Activated naive CD8-positive, alpha-beta T cell treated with anti-CD3 and anti-CD28 coated beads, Interleukin-2, amount 50 U/mL, for 24 hours (primary cell): ENCODE measurements at places on chromosomes 13 and 19.
A peak's percentile ranks its signal among the peaks of the same experiment; 100 is the strongest.

DNA sequence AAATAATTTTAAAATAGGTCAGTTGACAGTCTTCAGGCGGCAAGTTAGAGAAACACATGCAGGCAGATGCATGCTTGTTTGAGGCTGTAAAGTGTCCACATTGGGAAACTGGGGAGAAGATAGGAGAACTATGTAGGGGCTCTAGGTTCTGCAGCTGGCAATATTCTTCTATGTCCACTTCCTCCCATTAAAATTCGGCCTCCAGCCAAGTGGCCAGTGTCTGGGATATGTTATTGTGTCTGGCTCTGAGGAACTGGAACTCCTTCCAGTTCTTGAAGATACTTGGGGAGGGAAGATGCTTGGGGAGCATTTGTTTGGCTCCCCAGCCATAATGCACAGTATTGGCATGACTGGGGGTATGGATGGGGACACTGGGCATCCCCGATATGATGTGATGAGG, 20.9 kb upstream of the KLF2 start:
- no peak for DNase-seq

GRCh38 chr13:60078226-60078625, 85.5 kb downstream of the DIAPH3 start:
- DNase-seq, result no peak

- peak; percentile 85 for DNase-seq
Measured at GRCh38 chr19:10105509-10106099, 558 bp upstream of the PPAN start.

DNA sequence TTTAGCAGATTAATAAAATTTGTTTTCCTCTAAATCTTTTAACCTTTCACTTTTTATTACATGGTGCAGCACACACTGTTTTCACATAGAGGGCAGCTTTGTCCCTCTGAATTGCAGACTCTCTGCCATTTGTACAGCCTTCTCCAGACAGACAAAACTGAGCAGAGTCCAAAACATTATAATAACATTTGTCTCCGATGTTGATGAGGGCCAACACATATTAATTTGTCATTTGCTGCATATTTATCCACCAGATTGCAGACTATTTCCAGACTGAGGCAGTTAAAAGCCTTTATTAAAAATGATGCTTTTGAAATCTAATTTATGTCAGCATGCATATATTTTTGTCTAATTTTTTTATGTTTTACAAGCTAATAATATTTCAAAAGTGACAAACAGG, 1251.9 kb upstream of the SLC10A2 start:
- no peak for DNase-seq

GRCh38 chr13:60492187-60492586, 95.2 kb downstream of the TDRD3 start:
- no peak for DNase-seq

DNA sequence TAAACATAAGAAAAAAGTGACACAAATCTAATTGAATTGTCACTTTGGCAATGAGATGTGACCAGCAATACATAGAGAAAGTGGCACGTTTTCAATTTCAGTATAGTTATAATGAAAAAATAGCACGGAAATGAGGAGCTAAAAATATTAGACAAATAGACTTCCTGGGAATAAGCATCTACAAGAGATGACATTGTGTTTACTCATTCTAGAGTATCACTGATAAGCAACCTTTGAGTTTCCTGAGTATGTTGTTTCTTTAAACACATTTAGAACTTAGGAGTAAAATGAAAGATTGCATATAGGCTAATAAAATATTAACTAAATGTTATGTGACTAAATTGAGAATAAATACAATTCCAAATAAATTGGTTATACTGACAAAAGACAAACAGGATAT, 207.1 kb upstream of the SLITRK6 start:
- DNase-seq, result no peak

- DNase-seq, result peak; percentile 5
Measured at GRCh38 chr13:62512194-62513141, 1096.8 kb upstream of the PCDH20 start.

DNA sequence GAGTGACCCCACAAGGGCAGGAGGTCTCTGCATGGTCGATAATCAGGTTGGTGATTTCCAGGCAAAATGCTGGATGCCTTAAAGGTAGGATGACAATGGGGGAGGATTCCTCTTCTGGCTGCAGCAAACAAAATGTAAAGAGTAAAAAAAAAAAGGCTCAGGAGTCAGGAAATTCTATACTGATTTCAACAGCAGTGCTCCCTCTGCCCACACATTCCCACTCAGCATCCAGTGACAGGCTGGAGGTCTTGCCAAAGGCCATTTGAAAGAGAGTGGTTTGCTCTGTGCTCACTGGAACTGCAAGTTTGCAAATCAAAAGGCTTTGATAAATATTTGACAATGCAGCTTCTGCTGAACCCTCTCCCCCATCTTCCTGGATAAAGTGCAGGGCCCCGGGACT, 135.4 kb downstream of the TNFRSF19 start:
- no peak for DNase-seq

DNA sequence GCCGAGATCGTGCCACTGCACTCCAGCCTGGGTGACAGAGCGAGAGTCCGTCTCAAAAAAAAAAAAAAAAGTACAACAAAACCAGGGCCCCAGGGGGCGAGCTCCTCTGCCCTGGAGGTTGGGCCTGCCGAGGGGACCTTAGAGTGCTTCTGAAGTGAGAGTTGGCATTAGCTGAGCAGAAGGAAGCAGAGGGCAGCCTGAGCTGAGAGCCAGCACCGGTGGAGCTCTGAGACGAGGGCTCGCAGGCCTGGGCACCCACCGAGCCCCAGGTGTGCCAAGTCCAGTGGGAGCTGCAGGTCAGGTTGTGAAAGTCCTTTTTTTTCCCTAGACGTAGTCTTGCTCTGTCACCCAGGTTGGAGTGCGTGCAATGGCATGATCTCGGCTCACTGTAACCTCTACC, 46.0 kb downstream of the KDM4B start:
- DNase-seq, result no peak

GRCh38 chr19:18435178-18435841, 2.6 kb downstream of the ISYNA1 start:
- no peak for DNase-seq

DNA sequence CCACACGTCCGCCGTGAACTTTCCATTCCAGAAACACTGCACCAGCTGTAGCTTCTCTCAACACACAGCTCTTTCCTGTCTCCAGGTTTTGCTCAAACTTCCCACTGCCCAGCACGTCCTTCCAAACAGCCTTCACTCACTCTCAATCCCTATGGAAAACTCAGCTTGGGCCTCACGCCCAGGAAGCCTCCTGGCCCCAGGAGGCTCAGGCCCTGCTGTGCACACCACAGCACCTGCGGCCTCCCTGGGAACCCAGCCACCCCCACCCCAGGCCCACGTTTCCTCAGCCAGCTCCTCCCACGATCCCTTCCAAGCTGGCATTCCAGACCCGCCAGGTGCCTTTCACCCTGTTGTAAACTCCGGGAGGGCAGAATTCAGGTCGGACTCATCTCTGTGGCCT, 35.2 kb downstream of the C13orf46 start:
- no peak for DNase-seq

GRCh38 chr13:46685006-46685730, 111.8 kb downstream of the ESD start:
- DNase-seq, result no peak

DNA sequence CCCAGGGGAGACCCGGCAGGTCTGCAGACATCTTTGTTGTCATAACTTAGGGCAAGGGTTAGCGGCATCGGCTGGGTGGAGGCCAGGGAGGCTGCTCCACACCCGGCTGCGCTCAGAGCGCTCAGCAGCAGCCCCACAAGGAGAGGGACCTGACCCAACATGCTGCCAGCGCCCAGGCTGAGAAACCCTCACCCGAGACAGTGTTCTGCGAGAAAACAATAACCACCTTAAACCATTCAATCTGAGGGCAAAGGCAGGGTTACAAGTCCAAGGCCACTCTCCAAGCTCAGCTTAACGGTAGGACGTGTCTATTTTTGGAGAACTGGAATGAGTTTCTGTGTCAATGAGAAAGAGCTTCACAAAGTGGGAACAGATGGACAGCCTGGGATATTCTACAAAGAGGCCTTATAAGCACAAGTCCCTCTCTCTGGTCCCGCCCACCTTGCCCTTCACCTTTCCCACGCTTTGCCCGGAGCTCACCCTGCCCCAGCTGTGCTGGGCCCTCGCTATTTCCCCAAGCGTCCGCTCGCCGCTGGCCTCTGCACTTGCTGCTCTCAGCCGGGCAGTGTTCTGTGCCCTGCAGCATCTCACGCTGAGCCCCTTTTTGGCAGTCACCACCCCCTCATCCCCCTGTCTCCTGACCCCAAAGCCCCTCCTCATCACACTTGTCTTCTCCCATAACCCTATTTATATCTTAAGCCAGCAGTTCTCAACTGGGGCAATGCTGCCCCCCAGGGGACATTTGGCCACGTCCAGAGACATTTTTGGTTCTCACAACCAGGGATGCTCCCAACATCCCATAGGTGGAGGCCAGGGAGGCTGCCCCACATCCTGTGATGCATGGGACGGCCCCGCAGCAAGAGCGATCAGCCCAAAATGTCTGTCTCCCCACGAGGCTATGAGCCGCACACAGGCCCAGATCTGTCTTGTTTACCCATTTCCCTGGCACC, 17.6 kb downstream of the PPP1R12C start:
- no peak for DNase-seq

DNA sequence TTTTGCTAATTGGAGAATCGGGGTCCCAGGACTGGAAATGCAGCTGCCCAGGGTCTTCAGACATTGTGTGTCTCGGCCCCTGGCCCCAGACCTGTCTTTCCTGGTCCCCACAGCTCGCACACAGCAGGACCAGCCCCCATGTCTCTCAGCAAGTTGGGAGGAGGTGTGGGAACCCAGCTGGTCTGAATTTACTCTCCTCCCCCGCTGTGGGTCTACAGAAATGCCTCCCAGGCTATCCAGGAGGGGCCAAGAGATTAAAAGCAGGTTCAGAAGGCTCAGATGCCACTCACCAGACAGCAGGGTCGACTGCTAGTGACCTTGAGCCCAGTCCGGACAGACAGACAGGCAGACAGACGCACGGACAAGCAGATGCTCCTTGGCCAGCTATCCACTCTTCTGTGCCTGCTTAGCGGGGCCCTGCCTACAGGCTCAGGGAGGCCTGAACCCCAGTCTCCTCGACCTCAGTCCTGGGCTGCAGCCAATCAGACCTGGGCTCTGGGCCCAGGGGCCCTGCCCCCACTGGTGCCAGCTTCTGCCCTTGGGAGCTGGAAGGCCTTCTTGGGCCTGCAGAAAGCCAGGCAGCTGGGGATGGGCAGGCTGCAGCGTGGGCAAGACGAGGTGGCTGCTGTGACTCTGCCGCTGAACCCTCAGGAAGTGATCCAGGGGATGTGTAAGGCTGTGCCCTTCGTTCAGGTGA, at the start of gene DAND5:
TSS of gene DAND5 (plus strand) at position 285 of the 697 bp plus-strand sequence. CDS start at position 370, 85 bp downstream.
- DNase-seq, result no peak

GRCh38 chr19:13154911-13155471, 4.8 kb downstream of the IER2 start:
- peak; percentile 85 for DNase-seq

DNA sequence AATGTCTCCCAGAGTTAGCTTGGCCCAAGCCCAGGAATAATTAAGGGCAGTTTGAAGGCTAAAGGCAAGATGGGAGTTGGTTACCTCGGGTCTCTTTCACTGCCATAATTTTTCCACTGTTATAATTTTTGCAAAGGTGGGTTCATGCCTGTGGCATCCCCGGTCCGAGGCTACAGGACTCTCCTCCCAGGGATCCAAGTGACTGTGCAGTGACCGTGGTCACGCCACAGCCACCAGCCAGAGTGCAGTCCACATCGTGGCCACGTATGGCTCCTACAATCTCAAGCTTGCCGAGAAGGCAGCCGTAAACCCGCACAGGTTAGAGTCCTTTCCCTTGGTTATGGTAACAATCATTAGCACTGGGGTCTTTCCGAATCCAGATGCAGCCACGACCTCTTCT, 36.8 kb downstream of the C13orf46 start:
- no peak for DNase-seq

DNA sequence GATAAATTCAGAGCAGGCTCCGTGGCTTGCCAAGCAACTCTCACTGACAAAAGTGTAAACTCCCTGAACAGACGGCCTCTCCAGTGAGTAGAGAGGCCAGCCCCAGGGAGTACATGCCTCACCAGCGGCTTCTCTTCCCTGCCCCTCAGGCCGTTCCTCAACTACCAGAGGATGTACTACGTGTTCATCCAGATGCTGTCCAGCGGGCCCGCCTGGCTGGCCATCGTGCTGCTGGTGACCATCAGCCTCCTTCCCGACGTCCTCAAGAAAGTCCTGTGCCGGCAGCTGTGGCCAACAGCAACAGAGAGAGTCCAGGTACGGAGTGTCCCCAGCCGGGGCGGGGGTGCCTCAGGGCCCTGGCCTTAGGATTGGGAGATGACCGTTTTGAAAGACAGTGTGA, 93.4 kb upstream of the MCF2L start:
- DNase-seq, result no peak

- DNase-seq, result peak; percentile 36
Measured at GRCh38 chr13:113785051-113786010, 26.3 kb downstream of the TMEM255B start.

DNA sequence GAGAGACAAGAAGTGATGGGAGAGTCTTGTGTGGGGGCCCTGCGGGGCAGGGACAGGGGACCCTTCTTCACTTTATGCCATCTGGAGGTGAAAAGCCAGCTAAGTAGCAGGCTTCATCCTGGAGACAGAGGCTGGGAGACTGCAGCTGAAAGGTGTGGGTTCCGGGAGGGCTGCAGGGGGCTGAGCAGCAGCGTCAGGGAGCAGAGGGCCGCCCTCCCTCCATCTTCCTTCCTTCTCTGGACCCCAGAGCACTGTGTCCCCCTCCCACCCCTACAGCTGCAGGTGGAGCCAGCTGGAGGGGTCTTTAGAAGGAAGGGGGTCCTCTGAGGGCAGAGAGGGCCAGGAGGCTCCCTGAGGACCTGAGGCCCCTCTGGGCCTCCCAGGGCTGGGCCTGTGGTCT, 96.6 kb downstream of the WTIP start:
- no peak for DNase-seq

- DNase-seq, result no peak
Measured at GRCh38 chr13:71613066-71613745, 253.8 kb downstream of the DACH1 start.

DNA sequence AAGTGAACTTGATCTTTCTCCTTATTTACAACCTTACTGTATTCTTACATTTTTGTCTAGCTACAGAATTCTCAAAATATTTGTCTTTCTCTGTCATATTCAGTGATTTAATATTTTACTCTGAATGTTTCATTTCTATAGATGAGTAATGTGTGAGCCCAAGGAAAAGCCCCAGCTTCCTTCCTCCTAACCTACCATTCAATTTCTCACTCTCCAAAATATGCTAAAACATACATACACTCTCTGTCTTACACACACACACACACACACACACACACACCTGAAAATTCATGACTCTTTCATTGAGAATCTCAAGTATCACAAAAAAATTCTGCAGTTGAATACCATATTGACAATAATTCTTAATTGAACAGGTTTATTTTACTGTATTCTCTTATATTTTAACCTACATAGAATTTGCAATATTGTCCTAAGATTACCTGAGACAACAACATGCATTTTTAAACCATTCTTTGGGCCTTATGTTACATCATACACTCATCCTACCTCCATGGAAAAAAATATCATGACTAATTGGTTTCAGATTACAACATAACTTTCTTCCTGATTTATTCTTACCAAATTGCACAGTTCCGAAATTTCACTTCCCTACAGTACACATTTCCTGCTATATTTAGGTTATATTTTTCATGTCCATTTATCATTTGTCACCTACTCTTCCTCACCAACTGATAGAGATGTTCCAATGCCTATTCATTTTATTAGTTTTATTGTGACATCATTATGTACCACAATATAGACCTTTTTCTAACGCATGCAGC, 1965.6 kb upstream of the PCDH20 start:
- no peak for DNase-seq

- DNase-seq, result no peak
Measured at GRCh38 chr19:45440259-45440638, 16.5 kb upstream of the ERCC1 start.
